Activated CD4-positive, alpha-beta T cell treated with anti-CD3 and anti-CD28 coated beads, Interleukin-2, amount 50 U/mL, for 1 hour (primary cell): ENCODE measurements at places on chromosomes 3 and 15.

DNA sequence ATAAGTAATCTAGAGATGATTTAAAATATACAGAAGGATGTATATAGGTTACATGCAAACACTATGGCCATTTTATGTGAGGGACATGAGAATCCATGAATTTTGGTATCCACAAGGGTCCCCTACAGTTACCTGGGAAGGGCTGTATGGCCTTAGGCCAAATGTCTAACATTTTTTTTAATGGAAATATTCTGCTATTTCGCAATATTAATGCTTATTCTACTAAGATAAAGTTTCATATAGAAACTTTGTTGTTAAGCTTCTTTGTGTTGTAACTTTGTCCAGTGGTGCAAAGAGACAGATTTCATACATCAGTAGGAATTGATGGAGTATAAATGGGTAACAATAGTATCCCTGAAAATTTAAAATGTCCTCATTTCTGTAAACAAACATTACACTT, 233.4 kb upstream of the THBS1 start:
- no peak for DNase-seq

DNA sequence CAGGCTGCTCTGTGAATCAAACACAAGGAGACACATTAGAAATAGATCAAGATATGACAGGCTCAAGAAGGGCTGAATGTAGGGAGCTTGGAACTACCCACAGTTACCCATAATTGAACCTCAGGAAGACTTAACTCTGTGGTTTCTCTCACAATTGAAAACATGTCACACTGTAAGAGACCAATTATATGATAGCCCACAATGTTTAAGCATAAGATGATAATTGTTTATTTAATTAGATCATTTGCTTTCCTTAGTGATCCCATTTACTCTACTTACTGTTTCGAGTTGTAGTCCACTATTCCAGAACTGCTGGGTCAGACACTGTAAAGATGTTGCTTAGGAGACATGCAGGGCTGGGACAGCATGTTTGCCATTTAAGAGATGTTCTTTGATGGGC, 201.3 kb upstream of the RARB start:
- DNase-seq: no peak

DNA sequence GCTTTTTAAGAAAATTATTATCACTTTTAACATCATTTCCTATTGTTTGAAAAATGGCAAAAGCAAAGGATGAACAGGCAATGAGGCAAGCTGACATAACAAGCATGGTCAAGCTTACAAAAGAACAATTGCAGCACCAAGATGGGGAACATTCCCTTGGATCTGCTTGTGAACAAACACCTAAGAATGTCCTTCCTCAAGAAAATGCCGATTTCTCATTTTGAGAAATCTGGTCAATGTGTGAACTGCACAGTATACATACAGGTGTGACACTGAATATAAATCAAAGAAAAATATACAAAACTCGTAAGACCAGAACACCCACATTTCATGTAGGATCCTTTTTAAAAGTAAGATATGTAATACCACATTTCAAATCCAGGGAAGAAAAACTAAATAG, 58.9 kb downstream of the LRRFIP2 start:
- DNase-seq: no peak

GRCh38 chr15:32784581-32784980, 66.8 kb downstream of the GREM1 start:
- no peak for DNase-seq

DNA sequence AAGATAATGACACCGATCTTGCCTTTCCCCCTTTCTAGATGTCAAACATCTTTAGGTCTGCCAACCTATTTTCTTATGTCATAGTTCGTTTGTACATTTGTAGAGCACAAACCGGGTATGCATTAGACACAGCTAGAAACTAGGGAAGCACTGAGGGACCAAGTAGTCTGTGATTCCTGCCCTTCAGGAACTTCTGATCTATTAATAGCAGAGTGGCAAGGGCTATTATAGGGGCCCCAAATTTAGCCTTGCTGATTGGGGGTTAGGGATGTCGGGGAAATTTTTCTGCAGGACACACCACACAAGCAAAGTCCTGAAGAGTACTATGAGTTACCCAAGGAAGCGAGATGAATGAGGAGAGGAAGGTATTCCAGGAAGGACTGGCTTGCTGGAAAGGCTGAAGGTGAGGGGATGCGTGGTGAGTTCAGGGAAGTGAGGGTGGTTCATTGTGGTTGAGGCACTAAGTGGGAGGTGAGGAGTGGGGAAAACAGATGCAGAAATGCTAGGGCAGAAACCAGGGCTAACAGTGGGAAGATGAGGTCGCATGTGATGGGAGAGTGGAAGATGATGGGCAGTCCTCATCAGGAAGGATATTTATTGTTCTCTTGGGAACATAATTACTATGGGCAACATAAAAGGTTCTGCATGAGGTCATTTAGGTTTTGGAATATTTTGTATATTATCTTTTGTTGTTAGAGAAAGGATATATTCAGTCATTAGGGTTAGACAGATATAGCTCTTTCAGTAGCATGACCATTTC, 144.3 kb downstream of the CMSS1 start:
- no peak for DNase-seq

GRCh38 chr3:143597774-143598652, 250.3 kb downstream of the SLC9A9 start:
- no peak for DNase-seq
